ENCODE measurements at places on chromosomes 1 and 21. TPM values are rescaled to one million over a fixed set of nuclear protein-coding genes. Genes with fewer than 3 reads are reported as not detected.

RNU1-4 gene
- total RNA-seq, result 14,413 TPM

DNA sequence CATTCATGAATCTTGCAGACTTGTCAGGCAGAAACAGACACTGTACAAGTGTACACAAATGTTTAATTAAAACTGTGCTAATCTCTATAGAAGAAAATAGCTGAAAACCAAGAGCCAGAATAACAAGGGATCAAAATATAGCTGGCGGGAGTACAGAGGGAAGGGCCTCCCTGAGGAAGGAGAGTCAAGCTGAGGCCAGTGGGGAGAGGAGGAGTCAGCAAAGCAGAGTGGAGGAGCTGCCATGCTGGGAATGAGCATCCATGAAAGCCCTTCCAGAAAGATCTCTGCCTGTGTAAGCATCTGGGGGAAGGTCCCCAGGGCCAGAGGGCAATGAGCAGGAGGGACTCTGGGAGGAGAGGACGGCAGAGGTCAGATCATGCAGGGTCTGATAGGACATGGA is 15.1 kb downstream of the SLAMF8 start:
- H3K36me3 ChIP-seq, result peaks cover 6% of the 10 kb centered on the region
- H3K4me3 ChIP-seq, result no peak overlapping the region
- H3K27me3 ChIP-seq, result no peaks in the 10 kb centered on the region
- no peaks in the 10 kb centered on the region for H3K4me1 ChIP-seq

DNA sequence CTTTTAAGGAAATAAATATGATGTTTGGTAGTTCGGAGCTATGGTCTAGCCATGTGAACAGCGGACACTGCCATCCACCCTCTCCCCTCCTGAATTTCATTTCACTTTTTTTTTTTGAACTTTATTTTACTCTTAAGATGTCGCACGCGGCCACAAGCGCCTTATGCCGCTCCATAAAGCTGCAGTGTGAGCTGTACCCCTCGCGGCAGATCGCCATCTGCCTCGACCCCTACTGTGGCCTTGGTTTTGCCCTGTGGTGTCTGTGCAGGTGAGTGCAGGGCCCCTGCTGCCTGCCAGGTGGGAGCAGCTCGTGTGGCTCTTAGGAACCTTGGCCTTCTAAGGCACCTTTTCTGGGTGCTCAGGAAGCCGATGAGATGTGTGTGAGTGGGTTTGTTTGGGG is 48.1 kb downstream of the S100B start:
- H3K4me1 ChIP-seq, result peaks cover 7% of the 10 kb centered on the region
- no peak overlapping the region for H3K4me3 ChIP-seq
- peaks cover 80% of the 10 kb centered on the region for H3K36me3 ChIP-seq
- H3K27me3 ChIP-seq, result no peaks in the 10 kb centered on the region

GPATCH4 gene
- total RNA-seq, result 14.0 TPM

MTMR11 gene
- 10.2 TPM for total RNA-seq

- peaks cover 5% of the 10 kb centered on the region for H3K36me3 ChIP-seq
- no peak overlapping the region for H3K4me3 ChIP-seq
- H3K27me3 ChIP-seq, result no peaks in the 10 kb centered on the region
Measured at GRCh38 chr1:178450871-178451270, 45.9 kb downstream of the CLEC20A start.

GRCh38 chr1:230250666-230251065 is 175.5 kb downstream of the PGBD5 start:
- H3K27ac ChIP-seq, result no peak overlapping the region
- H3K27me3 ChIP-seq, result no peaks in the 10 kb centered on the region
- no peaks in the 10 kb centered on the region for H3K4me1 ChIP-seq
- DNase-seq, result no peak
- H3K36me3 ChIP-seq, result peaks cover 53% of the 10 kb centered on the region

LAMC2 gene
- total RNA-seq, result 29.2 TPM

ZNF593OS gene
- not detected for total RNA-seq

ATP5PF gene
- total RNA-seq, result 26.2 TPM

DNA sequence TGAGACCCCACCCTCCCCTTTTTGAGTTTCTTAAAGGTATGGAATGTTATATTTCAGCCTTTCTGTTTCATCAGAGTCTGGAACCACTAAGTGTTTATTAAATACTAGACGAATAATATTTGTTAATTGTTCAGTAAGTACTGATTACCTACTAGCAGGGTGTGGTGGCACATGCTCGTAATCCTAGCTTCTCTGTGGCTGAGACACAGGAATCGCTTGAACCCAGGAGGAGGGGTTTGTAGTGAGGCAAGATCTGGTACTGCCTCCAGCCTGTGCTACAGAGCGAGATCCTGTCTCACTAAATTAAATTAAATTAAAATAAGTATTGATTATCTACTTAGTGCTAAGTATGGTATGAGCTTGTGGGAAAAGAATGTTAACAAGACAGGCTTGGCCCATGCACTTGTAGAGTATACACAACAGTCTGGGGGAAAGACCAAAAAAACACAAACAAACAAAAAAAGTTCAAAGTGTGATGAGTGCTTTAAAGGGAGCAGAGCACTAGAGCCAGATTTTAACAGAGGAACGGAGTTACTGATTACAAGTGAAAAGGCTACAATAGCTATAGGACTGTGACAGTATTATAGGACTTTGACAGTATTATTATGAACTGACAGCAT is 2.4 kb downstream of the CEPT1 start:
- H3K36me3 ChIP-seq, result no peaks in the 10 kb centered on the region
- peak overlapping the region; percentile 12 for H3K27ac ChIP-seq
- H3K4me3 ChIP-seq, result no peak overlapping the region
- no peaks in the 10 kb centered on the region for H3K27me3 ChIP-seq
- no peak for DNase-seq
